GM12865 (cell line): ENCODE measurements at places on chromosomes 7 and 10.

DNA sequence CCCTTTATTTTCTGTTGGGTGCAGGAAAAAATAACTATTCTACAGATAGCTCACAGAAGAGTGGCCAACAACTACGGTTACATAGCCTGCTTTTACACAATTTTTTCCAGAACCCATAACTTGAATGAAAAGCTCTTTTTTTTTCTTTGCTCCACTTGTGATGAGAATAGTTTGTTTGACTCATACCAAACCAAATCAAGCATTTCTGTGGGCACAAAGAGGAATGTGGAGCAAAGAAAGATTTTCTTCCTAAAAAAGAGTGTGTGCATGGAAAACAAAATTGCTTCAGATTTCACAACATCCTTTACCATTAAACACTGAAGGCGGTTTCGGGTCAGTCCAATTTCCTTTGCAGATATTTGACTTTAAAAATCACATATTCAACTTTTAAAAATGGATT is 54.8 kb upstream of the RAB11FIP2 start:
- no peak for DNase-seq

GRCh38 chr10:112203328-112204076 is 19.9 kb upstream of the GPAM start:
- peak; percentile 24 for DNase-seq

- no peak for DNase-seq
Measured at GRCh38 chr10:60739558-60739957, 38.7 kb upstream of the CDK1 start.

GRCh38 chr7:68722044-68722443 is 876.2 kb upstream of the AUTS2 start:
- no peak for DNase-seq

GRCh38 chr10:97774811-97775294 is 3.1 kb upstream of the SFRP5 start:
- DNase-seq = no peak
